ENCODE measurements at places on chromosomes 6 and 20. TPM values are rescaled to one million over a fixed set of nuclear protein-coding genes. Genes with fewer than 3 reads are reported as not detected.

- H3K4me3 ChIP-seq = no peak overlapping the region
- DNase-seq = no peak
- H3K36me3 ChIP-seq = peaks cover 4% of the 10 kb centered on the region
- H3K27me3 ChIP-seq = no peaks in the 10 kb centered on the region
Observed at GRCh38 chr6:47633141-47633540, 65.2 kb upstream of the ADGRF4 start.

- H3K4me3 ChIP-seq = no peak overlapping the region
- H3K36me3 ChIP-seq = no peaks in the 10 kb centered on the region
- H3K27me3 ChIP-seq = peaks cover 7% of the 10 kb centered on the region
- H3K4me1 ChIP-seq = no peaks in the 10 kb centered on the region
Observed at GRCh38 chr6:123332070-123332469, 304.7 kb downstream of the TRDN start.

DNA sequence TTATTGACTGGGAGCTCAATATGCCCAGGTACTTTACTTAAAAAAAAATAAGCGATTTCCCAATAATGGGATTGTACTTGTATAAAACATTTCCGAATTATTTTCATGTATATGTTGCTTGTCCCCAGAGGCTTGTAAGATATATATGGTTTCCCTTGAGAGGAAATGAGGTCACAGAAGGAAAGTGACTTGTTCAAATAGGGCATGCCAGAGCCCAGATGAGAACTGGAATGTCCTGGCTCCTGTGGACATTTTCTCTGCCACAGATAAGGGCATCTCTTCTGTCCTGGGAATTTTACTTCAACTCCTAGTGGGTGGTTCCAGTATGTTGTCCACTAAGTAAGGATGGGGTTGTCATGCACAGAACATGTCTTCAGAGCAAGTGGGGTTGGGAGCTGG lies 63.0 kb downstream of the LYRM2 start:
- peaks cover 10% of the 10 kb centered on the region for H3K36me3 ChIP-seq
- H3K4me3 ChIP-seq = no peak overlapping the region
- H3K27me3 ChIP-seq = no peaks in the 10 kb centered on the region
- H3K27ac ChIP-seq = peak overlapping the region; percentile 95
- peaks cover 25% of the 10 kb centered on the region for H3K4me1 ChIP-seq

DNA sequence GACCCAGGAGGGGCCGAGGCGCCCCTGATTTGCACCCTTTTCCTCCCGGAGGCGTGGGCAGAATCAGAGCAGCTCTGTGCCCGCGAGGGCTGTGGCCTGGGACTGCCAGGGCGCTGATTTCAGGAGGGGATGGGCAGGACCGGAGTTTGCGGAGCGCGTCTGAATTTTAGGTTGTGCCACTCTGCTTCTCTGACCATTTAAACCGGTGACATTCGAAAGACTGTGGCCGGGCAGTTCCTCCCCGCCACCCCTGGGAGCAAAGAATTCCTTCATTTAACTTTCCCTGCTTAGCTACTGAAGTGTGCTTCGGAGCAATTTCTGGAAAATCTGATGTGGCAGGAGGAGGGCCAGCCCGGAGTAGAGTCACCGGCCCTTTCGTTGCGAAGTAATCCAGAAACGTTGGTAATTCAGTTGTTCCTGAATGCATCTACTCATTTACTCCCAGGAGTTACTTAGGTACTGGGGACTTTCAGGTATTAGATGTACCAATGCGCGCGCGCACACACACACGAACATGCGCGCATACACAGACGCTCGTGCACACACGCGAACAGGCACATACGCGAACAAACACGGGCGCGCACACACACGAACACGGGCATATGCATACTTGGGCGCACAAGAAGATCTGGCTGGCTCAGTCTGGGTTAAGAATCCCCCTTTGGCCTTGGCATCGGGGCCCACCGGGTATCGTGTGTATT lies 568 bp downstream of the CCDC170 start:
- peak overlapping the region; percentile 81 for H3K27ac ChIP-seq
- peaks cover 54% of the 10 kb centered on the region for H3K27me3 ChIP-seq
- no peaks in the 10 kb centered on the region for H3K36me3 ChIP-seq
- H3K4me1 ChIP-seq = peaks cover 15% of the 10 kb centered on the region
- peak overlapping the region; percentile 71 for H3K4me3 ChIP-seq
- no peak for DNase-seq

GRCh38 chr6:125212377-125212776 lies 58.8 kb downstream of the TPD52L1 start:
- no peak overlapping the region for H3K4me3 ChIP-seq
- H3K27ac ChIP-seq = no peak overlapping the region

DNA sequence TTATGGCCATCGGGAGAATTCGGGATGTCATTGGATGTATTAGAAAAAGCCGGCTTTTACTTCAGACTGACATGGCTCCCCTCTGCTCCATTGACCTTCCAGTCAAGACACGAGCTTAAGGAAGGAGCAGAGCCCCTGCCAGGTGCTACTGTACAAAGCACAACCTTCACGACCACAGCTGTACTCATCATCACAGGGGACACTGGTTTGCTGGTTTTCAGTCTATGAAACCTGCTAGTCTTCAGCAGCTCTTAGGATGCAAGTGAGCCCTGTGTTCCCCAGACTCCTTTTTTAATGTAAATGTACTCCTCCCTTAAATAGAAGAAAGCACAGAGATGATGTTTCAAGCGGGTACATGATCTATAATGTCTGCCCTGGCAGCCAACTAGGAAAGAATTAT lies 1.9 kb upstream of the TRAPPC3L start:
- H3K4me3 ChIP-seq = no peak overlapping the region
- no peaks in the 10 kb centered on the region for H3K36me3 ChIP-seq
- no peak for DNase-seq
- H3K4me1 ChIP-seq = peaks cover 29% of the 10 kb centered on the region
- H3K27me3 ChIP-seq = peaks cover under 1% of the 10 kb centered on the region
- H3K27ac ChIP-seq = no peak overlapping the region

GRCh38 chr6:27279513-27280063 lies 32.1 kb downstream of the PRSS16 start:
- peaks cover 13% of the 10 kb centered on the region for H3K27me3 ChIP-seq
- peak overlapping the region; percentile 94 for H3K4me3 ChIP-seq
- no peaks in the 10 kb centered on the region for H3K36me3 ChIP-seq
- H3K4me1 ChIP-seq = peaks cover 8% of the 10 kb centered on the region
- peak overlapping the region; percentile 78 for H3K27ac ChIP-seq

DNA sequence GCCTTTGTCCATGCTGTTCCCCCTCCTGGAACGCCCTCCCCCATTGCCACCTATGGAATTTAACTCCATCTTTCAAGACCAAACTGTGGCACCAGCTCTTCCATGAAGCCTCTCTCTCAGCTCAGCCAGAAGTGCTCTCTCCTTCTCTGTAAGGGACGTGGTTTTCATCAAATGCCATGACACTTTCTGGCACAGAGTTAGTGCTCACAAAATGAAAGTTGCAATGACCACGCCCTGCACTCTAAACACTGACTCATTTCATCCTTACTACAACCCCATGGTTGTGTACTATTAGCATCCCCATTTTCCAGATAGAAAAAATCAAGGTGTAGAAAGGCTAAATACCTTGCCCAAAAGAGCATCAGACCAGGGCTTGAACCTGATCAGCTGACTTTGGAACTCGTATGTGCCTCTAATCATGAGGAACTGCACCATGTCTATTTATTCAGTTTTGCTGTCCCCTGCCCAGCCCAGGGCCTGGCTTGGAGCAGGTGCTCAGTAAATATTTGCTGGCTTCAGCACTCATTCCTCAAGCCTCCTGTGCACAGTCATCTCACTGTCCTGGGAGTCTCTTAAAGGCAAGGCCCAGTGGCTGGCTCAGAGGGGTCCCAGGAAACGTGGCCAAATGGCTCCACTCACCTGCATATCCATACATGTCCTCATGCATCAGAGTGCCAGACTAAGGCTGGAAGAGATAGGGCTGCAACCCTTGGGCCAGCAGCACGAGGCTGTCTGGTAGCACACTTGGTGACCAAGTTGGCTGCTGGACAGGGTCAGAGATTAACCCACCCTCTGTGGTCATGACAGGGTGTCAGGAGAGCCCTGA lies 77.9 kb downstream of the MRPL14 start:
- no peak overlapping the region for H3K4me3 ChIP-seq
- H3K27ac ChIP-seq = no peak overlapping the region
- no peak for DNase-seq

GRCh38 chr6:137808191-137808590 lies 58.9 kb upstream of the TNFAIP3 start:
- H3K36me3 ChIP-seq = no peaks in the 10 kb centered on the region
- no peaks in the 10 kb centered on the region for H3K27me3 ChIP-seq
- no peak overlapping the region for H3K4me3 ChIP-seq
- peaks cover 50% of the 10 kb centered on the region for H3K4me1 ChIP-seq

GRCh38 chr20:51337126-51337805 lies 205.3 kb downstream of the NFATC2 start:
- no peak overlapping the region for H3K4me3 ChIP-seq
- no peak overlapping the region for H3K27ac ChIP-seq
- H3K36me3 ChIP-seq = no peaks in the 10 kb centered on the region
- peaks cover 7% of the 10 kb centered on the region for H3K4me1 ChIP-seq
- DNase-seq = no peak
- H3K27me3 ChIP-seq = no peaks in the 10 kb centered on the region

- no peak for DNase-seq
- no peaks in the 10 kb centered on the region for H3K36me3 ChIP-seq
- no peak overlapping the region for H3K27ac ChIP-seq
- no peaks in the 10 kb centered on the region for H3K27me3 ChIP-seq
- no peak overlapping the region for H3K4me3 ChIP-seq
Observed at GRCh38 chr20:58870293-58871014, 17.9 kb downstream of the GNAS start.

DNA sequence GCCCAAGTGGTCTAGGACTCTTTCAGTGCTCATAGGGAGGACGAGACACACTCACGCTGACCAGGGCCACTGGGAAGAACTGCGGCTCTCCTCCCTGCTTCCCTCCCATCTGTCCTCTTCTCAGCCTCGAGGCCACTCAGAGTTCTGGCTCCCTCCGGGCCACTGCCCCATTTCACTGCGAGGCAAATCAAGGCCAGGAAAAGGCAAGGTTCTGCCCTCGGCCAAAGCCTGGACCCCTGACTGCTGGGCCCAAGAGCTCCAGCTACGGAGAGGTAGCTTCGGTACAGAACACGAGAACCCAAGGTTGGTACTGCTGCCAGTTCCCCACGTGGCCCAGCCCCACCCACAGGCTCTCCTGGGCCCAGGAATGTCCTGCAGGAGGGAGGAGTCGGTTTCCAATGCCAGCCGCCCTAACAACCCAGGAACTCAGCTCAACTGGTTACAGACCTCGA lies 14.7 kb downstream of the PI16 start:
- no peak overlapping the region for H3K4me3 ChIP-seq
- H3K4me1 ChIP-seq = peaks cover 8% of the 10 kb centered on the region
- H3K27ac ChIP-seq = no peak overlapping the region
- peaks cover 46% of the 10 kb centered on the region for H3K36me3 ChIP-seq
- H3K27me3 ChIP-seq = no peaks in the 10 kb centered on the region

- H3K27me3 ChIP-seq = no peaks in the 10 kb centered on the region
- no peak overlapping the region for H3K4me3 ChIP-seq
- no peak for DNase-seq
Observed at GRCh38 chr6:106882601-106883518, 91.7 kb downstream of the CD24 start.

- no peak overlapping the region for H3K4me3 ChIP-seq
- no peak for DNase-seq
- no peak overlapping the region for H3K27ac ChIP-seq
- H3K4me1 ChIP-seq = peaks cover 16% of the 10 kb centered on the region
Observed at GRCh38 chr6:89604653-89605052, 33.9 kb downstream of the LYRM2 start.

DNA sequence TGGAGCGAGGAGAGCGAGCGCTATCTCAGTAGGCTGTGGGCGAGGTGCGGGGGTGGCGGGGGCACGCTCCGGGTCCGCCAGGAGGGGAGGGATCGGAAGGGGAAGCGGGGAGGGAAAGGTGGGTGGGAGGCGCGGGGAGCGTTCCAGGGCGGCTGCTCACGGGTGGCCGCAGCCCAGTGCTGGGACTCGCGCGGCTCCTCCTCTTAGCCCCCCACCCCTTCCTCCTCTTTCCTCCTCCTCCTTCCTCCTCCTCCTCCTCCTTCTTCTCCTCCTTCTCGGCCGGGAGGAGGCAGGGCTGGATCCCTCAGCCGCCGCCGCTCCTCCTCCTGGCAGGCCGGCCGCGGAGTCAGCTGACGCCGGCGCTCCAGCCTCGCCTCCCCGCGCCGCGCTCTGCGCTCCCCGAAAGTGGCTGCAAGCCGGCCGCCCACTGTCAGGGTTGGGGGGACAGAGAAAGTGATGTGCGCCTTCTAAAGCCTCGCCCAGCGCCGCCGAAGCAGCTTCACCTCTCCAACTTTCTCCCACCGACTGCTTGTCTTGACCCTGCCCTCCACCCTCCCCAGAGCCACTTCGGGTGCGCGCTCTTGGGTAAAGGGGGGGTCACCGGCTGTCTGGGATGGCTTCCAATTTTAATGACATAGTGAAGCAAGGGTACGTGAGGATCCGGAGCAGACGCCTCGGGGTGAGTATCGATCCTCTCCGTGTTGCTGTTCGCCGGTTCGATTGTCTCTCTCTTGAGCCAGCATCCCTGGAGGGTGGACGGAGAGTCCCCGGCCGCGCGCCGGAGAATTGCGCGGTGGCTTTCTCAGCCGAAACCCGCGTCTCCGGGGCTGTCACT lies at the start of gene DOK5:
TSS of gene DOK5 (plus strand) at position 260 of the 835 bp plus-strand sequence. CDS start at position 614, 354 bp downstream.
- H3K4me3 ChIP-seq = peak within 1 kb of the TSS; percentile 86
- peaks cover 50% of the 10 kb centered on the region for H3K27me3 ChIP-seq
- no peaks in the 10 kb centered on the region for H3K36me3 ChIP-seq
- peaks cover 22% of the 10 kb centered on the region for H3K4me1 ChIP-seq
- peak; percentile 61 for DNase-seq

GRCh38 chr6:99943846-99944245 lies 50.2 kb downstream of the MCHR2 start:
- no peak overlapping the region for H3K27ac ChIP-seq
- H3K4me1 ChIP-seq = no peaks in the 10 kb centered on the region
- no peak overlapping the region for H3K4me3 ChIP-seq
- no peak for DNase-seq
- H3K36me3 ChIP-seq = no peaks in the 10 kb centered on the region

- DNase-seq = no peak
- H3K4me1 ChIP-seq = peaks cover 7% of the 10 kb centered on the region
- H3K27me3 ChIP-seq = peaks cover 5% of the 10 kb centered on the region
- no peak overlapping the region for H3K27ac ChIP-seq
- no peaks in the 10 kb centered on the region for H3K36me3 ChIP-seq
Observed at GRCh38 chr6:122180132-122180531, 219.3 kb upstream of the HSF2 start.

The TMEM244 gene
- total RNA-seq = not detected

The MRAP2 gene
- 2.7 TPM for total RNA-seq

The CFAP206 gene
- 1.0 TPM for total RNA-seq

The ADTRP gene
- 3.8 TPM for total RNA-seq
